ENCODE measurements at places on chromosomes 2 and 18.
A peak's percentile ranks its signal among the peaks of the same experiment; 100 is the strongest.

DNA sequence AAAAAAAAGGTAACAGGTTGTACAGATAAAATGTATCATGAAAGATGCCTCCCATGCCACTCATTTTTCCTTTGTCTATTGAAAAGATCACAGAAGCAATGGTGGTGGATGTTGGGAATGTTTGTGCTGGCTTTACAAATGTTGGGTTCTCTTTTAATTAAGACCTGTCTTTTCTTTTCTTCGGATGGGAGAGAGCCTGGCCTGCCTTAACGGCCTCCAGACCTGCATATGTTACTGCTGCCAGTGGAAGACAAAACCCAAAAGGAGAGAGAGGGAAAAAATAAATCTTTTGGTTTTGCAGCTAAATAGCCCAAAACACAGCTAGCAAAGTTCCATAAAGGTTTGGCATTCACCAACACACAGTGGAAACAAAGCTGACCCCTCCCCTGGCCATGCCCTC is 50.5 kb upstream of the FZD7 start:
- DNase-seq = no peak

GRCh38 chr18:76167410-76167809 is 327.6 kb downstream of the ZNF516 start:
- DNase-seq = no peak

DNA sequence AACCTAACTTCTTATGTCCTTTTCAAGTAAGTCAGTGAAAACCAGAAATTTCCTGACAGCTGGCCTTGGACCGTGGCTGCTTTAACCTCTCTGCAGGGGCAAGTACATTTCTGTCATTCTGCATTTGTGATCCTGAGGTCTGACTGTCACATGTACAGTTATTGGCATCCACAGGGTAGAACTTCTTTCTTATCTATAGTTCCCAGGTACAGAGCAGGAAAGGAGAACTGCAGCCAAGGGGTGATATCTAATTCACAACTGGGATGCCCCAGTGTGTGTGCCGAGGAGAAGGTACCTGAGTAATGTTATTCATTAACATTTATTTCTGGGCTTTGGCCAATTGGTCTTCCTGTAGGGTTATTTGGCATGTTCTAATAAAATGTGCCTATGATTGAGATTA is 468.9 kb downstream of the PARD3B start:
- DNase-seq = no peak

DNA sequence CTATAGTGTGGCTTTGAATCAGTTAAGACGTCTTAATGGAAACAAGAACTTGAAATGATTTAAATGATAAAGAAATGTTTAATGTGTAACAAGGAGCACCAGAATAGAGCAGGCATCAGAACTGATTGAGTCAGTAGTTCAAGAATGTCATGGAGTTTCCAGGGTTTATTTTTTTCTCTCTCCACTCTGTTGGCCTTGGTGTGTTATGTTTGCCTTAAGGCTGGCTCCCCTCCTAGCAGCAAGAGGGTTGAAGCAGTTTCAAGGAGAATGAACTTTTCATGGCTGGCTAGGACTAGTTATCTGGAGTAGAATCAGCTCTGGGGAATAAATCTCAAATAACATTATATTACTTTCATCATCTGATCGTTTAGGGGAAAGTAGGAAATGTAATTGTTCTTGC is 13.4 kb upstream of the GLS start:
- DNase-seq = no peak

DNA sequence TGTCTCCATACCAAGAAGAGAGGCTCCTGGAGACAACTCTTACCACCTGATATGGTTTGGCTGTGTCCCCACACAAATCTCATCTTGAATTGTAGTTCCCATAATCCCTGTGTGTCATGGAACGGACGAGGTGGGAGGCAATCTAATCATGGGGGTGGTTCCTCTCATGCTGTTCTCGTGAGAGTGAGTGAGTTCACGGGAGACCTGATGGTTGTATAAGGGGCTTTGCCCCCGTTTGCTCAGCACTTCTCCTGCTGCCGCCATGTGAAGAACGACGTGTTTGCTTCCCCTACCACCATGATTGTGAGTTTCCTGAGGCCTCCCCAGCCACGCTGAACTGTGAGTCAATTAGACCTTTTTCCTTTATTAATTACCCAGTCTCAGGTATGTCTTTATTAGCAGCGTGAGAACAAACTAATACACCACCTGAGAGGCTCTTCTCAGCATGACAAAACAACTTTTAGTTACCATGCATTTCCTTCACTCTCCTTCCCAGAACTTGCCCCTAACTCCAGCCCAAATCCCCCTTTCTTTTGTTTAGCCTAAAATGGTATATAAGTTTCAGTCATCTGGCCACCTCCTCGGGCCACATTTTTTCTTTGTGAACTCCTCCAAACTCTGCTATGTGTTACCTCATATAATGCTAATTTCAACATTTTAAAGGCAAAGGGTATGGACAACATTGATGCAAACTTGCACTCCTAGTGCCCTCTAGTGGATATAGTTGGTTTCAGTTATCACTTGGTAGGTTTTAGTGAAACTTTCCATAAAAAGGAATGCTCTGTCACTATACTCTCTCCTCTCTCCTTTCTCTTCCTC is 58.6 kb upstream of the SLC25A52 start:
- DNase-seq = peak; percentile 13
